ENCODE measurements at places on chromosomes 7 and 10.
A peak's percentile ranks its signal among the peaks of the same experiment; 100 is the strongest.

- no peak for DNase-seq
Measured at GRCh38 chr7:129986600-129986999, 33.8 kb upstream of the UBE2H start.

DNA sequence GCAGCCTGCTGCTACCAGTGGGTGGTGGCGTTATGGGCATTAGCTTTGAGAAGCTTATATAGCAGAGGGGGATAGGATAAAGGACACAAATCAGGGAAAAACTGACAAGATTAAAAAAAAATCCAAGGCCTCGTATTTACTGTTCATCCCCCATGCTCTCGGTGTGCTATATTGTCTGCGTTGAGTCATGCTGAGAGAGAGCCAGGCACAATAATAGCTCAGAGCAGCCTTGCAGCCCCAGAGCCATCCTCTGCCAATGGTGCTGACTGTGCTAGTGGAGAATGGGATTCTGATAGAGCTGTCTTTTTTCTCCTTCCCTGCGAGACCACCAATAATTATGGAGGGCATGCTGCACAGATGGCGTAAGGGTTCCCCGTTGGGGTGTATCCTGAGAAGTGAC lies 51.7 kb upstream of the FZD1 start:
- DNase-seq, result no peak

DNA sequence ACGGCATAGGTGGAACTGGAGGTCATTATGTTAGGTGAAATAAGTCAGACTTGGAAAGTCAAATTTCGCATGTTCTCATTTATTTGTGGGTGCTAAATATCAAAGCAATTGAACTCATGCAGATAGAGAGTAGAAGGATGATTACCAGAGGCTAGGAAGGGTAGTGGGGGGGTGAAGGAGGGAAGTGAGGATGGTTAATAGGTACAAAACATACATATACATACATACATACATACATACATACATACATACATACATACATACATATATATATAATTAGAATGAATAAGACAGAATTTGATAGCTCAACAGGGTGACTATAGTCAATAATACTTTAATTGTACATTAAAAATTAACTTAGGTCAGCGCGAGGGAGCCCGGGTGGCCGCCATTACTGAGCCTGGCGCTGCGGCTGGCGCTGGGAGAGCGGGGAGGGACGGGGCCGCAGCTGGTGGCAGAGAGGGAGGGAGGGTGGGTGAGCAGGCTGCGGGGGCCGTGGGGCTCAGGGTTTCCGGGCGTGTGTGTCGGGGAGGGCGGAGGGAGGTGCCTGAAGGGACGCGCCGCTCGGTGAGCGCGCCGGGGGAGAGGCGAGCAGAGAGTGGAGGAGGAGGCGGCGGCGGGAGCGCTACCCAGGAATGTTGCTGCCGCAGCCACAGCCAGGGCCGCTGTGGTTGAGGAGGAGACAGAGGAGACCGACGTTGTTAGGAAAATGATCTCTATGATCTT lies 85.8 kb upstream of the EGFR start:
- peak; percentile 66 for DNase-seq

DNA sequence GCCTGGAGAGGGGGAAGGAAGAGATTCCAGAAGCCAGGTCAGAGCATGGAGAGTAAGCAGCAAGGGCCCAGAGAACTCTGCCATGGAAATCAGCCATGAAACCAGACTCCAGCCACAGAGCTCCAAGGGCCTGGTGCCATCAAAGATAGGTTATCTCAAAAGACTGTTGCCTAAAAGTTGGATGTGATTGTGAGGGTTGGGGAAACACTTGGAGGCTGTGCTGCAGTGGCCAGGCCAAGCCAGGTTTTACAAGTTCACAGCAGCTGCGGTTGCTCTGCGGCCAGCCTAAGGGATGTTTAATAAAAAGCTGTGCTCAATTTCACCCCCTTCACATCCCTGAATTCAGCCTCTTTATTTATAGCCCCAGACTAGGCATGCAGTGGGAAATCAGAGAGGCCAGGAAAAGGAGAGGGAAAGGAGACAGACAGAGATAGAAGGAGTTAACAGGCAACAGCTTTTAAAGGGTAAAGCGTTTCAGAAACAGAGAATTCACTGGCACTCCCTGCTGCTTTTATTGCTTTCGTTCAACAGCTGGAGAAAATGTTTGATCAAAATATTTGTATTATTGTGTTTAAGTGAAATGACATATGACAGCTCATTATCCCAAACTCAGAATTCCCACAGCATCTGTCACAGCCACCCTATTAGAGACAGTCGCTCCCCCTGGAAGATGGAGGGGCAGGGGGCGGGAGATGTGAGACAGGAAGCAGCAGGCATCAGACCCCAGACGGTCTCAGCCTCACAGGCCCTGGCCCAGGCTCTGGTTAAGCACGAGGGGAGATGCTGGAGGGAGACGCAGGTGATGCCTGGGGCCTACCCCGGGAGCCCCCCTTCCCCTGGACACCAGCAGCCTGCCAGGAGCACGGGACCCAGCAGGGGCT lies 140.1 kb downstream of the GLI3 start:
- no peak for DNase-seq

GRCh38 chr10:36224431-36224985 lies 582.4 kb upstream of the FZD8 start:
- DNase-seq, result no peak

DNA sequence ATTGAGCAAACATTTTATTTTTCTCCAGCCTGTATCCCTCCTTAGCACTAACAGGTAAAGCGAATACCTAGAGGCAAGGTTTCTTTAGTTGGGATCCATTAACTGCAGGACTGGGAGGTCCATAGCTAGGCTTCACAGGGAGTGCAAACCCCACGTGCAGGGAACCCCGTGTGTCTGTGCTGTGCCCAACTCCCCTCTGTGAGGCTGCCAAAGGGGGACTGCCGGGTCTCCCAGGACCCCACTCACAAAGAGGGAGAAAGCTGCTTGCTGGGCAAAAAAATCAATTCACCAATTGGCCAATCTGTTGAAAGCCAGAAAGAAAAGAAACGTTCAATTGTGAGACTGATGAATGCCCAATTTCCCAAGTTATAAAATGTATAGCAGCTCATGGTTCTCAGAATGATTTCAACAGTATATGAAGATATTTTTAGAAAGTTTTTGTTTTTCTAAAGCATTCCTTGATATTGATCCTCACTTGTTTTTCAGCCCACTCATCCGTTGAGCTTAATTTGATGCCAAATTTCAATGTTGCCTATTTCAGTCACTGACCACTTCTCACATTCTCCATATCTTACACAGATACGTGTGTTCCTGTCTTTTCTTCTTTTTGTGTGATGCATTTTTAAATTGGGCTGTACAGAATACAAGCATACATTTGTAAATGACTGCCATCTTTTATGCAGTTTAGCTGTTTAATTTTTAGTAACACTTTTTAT lies 202.7 kb upstream of the PRSS58 start:
- no peak for DNase-seq

DNA sequence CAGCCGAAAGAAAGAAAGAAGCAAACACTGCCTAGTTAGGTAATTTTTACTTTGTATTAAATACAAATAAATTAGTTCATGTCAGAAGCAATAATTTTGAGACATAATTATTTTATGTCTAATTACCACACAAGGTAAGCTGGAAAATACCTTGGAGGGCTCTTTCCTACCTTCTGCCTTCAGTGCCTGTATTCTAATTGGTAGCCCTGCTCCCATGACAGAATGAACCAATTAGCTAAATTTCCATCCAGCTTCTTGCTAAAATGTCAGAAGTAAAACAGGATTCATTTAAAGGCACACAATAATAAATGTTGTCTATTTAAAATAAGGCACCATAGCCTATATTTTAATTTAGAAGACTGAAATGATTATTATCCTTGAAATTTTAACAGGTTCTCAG lies 135.4 kb upstream of the POT1 start:
- DNase-seq, result no peak

- DNase-seq, result no peak
Measured at GRCh38 chr10:21885940-21886339, 117.6 kb downstream of the DNAJC1 start.

GRCh38 chr10:14063531-14064285 lies 267.0 kb downstream of the FRMD4A start:
- DNase-seq, result no peak

DNA sequence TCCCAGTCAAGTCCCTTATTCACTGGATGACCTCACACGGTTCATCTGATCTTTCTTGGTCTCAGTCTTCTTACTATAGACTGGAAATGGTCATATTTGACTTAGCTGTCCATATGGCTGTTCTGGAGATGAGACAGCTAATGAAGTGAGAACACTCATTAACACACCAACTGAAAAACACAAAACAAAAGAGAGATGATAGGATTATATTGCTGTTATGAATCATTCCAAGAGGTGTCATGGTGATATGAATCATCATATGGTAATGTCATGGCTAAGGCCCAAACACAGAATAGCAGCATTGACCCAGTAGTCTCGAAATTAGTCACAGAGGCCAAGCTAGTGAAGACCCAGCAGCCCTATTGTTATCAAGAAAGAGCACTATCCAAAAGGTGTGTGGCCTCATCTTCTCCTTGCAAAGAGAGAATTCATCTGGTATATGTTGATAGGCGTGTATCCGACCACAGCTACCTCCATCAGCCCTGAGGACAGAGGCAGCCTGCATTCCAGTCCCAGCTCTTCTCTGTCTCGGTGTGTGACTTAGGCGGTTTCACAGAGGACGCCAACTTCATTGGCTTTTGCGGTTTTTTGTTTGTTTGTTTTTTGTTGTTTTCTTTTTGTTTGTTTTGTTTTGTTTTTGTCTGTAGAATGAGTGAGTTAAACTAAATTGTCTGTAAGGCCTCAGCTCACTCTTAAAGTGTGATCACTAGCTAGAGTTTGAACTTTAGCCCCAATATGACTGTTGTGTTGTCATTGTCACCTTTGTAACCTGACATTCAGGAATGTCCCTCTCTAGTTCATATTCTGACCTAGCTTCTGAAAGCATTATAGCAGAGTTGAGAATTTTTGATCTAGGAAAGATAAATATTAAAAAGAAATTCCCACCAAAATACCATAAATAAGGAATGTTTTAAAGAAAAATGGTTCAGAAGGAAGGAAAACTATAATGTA lies 97.4 kb upstream of the PDCD4 start:
- DNase-seq, result no peak

Measured in DMS79 (cell line).